LNCaP clone FGC (cell line): ENCODE measurements at places on chromosomes 16 and 17.

- DNase-seq = no peak
Observed at GRCh38 chr17:975371-975915, 4.1 kb downstream of the NXN start.

DNA sequence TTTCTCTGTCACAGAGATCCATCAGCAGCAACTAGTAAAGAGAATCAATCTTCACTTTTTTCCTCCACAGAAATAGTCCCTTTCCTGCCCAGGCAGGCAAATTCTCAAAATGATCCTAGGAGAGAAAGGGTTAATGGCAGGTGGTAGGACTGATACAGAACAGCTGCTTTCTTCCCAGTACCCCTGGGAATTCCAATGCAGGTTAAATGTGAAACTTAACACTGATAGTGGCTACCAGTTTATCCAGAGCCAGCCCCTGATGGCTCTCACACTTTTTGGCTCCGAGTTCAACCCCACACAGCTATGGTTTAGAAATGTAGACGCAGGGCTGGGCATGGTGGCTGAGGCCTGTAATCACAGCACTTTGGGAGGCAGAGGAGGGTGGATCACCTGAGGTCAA, 22.2 kb downstream of the MARVELD3 start:
- DNase-seq = no peak

DNA sequence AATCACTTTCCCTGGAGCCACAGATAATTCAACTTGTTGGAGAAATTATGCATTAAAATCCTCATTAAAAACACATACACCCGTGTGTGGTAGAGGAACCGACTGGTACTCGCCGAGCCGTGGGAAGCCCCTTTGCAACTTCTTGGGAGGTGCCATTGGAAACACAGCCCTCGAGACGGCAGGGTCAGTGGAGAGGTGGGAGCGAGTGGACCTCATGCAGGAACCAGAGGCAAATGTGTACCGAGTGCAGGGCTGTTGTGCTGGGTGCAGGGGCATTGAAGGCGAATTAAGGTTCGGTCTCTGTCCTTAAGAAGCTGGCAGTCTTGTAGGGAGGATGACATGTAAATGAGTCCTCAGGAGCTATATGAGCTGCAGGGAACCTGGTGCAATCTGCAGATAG, 318.3 kb downstream of the CPPED1 start:
- no peak for DNase-seq

- no peak for DNase-seq
Observed at GRCh38 chr17:44323359-44324091, 1.1 kb downstream of the SLC25A39 start.

DNA sequence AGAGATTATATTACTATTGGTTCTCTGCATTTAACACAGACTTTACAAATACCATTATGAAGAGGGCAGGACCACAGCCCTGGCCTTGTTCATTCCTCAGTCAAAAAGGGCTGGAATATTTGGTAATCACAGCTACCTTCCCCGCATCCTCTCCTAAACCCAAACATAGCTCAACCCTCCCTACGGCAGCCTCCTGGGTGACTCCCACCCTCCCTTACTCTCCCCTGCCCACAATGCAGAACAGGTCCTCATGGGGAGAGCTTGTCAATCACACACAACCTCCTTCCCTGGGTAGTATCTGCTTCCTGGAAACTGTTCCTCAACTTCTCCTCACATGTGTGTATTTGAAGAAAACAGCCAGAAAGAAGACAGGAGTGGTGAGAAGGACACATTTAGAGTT, 224.2 kb downstream of the C16orf78 start:
- DNase-seq = no peak

- DNase-seq = no peak
Observed at GRCh38 chr17:75689441-75689873, 22.3 kb downstream of the SAP30BP start.

GRCh38 chr17:38958326-38958725, 8.9 kb downstream of the FBXO47 start:
- no peak for DNase-seq

DNA sequence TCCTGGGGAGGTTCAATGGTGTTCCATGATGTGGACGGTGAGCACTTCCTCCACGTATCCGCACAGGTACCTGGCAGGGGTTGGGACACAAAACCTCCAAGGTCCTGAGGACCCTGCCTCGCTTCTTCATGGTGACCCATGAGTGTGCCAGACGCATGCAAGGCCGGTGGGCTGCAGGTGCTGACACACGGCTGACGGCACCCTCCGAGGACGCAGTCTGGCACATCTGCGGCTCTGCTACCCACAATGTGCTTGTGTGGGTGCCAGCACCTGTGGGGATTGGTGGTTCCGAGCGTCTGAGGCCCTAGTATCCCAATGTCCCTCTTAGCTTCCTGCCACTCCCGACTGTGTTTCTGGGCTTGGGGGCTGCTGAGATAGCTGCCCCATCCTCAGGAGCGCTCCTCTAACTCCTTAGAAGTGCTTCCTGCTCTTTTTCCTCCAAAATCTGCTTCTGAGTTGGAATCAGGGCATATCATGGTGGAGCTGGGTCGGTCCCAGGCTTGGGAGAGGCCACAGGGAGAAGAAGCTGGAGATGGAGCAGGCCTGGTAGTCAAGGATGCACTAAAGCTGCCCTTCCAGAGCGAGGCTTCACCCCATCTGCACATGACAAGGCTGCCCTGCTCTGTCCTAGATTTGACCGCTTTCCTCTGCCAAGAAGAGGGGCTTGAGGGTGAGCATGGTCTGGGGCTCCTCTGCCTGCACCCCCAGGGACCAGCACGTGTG, 1.6 kb downstream of the CYGB start:
- DNase-seq = no peak

GRCh38 chr16:65413861-65414260, 292.0 kb upstream of the CDH11 start:
- no peak for DNase-seq

- DNase-seq = peak; percentile 18
Observed at GRCh38 chr16:89009343-89010209, 32.6 kb upstream of the CBFA2T3 start.

DNA sequence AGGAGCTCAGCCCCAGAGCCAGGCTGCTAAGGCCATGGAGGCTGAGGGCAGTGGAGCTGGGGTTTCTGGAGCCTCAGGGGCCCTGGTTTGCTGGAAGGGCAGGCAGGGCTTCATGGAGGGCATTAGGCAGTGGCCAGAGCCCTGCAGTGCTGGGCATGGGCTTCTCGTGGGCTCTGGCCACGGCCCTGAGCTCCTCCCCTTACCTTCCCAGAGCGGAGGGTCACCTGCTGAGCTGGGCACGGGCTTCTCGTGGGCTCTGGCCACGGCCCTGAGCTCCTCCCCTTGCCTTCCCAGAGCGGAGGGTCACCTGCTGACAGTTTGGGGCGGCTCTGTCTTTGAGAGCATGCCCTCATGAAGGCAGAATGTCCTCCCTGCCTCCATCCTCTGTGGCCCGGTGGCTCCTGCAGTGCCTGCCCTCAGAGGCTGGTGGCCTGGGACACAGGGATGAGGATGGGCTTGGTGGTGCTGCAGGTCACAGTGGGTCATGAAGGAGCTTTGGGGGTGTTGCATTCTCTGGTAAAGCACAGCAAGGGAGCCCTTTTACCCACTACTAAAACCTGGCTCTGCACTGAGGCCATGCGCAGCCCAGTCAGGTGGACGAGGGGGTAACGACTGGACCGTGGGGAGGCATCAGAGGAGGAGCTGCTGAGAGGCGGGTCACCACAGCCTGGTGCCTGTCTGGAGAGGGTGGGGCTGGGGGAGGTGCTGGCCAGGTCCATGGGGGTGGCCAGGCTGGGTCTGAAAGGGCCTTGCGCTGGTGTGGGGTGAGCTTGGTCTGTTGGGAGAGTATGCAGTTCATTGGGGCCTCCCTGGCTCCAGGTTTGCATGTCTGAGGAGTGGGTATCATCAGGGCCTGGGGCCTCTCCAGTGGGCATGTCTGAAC, 2.9 kb upstream of the RNPS1 start:
- no peak for DNase-seq
